ENCODE measurements at places on chromosomes 6 and 20.

GRCh38 chr20:10253780-10254179 is 35.1 kb downstream of the SNAP25 start:
- DNase-seq, result no peak

DNA sequence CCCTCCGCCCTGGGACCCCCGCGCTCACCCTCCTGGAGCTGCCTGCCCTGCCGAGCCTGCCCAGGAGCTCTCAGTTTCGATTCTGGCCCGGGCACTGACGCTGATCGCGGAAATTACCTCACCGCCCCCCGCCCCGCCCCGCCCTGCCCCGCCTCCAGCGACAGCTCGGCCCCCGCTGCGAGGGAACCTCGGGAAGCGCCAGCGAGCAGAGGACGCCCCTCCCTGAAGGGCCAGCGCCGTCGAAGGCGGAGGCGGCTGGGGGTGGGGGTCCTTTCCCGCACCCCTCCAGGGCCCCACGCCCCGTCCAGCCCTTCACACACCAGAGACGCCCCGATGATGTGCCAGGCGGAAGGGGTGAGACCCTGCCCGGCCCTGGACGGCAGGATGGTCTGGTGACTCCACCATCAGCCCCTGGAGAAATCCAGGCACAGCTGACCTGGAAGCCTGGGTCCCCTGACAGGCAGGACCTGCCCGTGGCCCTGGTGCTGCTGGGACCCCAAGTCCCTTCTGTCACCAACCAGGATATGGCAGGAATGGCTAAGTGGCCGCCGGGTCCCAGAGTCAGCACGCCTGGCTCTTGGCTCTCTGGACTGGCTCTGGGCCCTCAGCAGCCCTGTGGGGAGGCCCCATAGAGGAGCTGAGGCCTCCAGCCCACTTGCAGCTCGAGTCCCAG is at the start of gene HELZ2:
Gene HELZ2 (minus strand): TSS at position 84 of the 673 bp plus-strand sequence. CDS start 1,854 bp downstream, outside the sequence.
- DNase-seq, result peak; percentile 50

DNA sequence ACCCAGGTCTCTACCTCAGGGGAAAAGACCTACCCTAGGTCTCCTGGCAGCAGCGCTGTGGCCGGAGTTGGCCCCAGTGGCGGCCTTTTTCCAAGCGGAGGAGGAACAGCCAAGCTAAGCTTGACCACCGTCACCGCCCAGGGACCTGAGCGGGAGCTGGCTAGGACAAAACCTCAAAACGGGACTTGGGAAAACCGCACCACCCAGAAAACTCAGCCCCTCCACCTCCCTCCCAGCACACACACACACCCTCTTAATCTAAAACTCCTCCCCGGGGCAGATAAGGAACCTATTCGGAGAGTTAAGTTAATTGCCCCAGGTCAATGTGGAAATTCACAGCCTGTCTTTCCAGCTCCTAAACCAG is 2.7 kb upstream of the TRERF1 start:
- no peak for DNase-seq

DNA sequence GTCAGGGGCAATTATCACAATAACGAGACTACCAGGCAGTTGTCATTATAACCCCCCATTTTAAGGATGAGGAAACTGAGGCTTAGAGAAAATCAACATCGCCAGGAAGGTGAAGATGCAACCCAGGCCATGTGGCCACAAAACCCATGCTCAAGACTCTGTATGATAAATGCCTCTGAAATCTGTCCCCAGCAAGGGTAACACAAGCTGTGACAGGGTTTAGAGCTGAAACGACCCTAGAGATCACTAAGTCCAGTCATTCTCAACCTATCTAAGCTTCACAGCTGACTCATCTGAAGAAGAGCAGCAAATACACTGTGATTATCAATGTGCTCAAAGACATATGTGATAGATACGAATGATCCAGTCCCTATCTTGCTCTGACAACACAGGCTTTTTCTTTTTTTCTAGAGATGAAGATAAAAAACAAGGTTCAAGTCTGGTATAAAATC is 47.0 kb downstream of the ARHGAP18 start:
- no peak for DNase-seq

GRCh38 chr6:158357570-158358216 is 45.4 kb downstream of the TULP4 start:
- no peak for DNase-seq

DNA sequence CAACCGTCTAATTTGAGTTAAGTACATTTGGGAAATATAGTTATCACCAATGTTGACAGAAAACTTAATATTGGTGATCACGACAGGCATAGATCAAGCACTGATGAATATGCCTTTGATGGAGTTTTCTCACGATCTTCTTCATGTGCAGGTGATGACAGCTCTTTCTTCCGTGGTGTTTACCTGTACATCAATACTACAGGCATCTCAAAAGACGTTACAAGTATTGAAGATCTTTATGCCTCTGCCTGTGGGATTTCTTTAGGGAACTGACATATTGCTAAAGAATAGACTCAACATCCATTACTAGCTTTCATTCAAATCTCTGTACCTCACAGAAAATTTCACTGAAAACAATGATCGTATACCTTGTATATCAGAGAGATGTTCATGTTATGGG is 178.7 kb downstream of the PACRG start:
- DNase-seq, result no peak

- no peak for DNase-seq
Observed at GRCh38 chr20:17771206-17772004, 71.6 kb downstream of the BANF2 start.

- DNase-seq, result peak; percentile 85
Observed at GRCh38 chr20:49562311-49563014, 5.5 kb downstream of the PTGIS start.

GRCh38 chr6:162922563-162923166 is 194.9 kb downstream of the PACRG start:
- DNase-seq, result no peak

GRCh38 chr6:153210083-153210482 is 79.0 kb upstream of the RGS17 start:
- DNase-seq, result no peak

DNA sequence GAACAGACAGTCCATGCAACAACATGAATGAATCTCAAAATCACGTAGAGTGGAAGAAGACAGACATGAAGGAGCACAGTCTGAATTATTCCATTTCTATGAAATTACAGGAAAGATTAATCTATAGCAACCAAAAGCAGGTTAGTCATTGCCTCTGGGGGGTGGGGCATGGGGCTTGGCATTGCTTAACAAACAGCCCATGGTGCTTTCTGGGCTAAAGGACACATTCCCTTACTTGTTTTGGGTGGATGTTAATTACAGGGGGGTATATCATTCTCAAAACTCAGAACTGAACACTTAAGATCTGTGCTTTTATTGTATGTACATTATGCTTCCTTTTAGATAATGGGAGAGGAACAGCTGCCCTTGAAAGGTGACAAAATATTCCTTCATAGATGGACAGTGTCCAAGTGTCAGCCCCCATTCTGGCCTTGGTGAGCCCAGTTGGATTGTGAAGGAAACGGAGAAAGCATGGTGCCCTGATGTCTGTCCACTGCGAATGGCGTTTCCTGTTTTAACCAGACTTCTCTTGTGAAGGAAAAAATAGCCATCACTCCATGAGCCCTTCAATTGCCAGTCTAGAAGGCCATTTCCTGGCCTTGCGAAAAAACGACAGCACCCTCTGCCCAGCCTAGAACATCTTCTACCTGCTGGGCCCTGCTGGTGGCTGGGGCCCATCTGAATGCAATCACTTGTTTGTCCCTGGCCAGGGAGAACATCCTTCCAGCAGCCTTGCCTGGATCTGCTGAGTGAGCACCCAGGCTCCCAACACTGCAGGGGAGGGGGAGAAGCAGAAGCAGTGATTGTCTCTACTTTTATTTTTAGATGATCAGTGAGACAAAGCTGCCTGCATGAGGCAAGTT is 179.7 kb downstream of the BCAS1 start:
- DNase-seq, result no peak

- DNase-seq, result no peak
Observed at GRCh38 chr6:159169557-159170332, 545 bp downstream of the FNDC1 start.

GRCh38 chr6:48733581-48733980 is 622.6 kb upstream of the PTCHD4 start:
- no peak for DNase-seq

GRCh38 chr20:17026346-17026745 is 200.5 kb upstream of the PCSK2 start:
- no peak for DNase-seq

DNA sequence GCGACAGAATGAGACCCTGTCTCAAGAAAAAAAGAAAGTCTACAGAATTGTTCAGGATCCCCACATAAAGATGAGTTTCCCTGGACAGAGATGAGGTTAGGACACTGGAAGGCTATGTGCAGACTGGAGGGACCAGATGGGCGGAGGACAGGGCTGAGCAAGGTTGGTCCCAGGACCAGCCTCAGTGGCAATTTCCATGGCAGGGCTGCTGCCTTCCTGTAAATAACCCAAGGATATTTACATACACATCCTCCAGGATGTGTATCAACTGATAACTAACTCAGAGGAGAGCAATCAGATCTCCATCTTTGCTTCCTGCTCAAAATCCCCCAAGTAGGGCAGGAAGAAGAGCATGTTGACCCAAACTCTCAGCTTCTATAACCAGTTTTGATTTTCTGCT is 58.8 kb downstream of the RSPH3 start:
- no peak for DNase-seq

DNA sequence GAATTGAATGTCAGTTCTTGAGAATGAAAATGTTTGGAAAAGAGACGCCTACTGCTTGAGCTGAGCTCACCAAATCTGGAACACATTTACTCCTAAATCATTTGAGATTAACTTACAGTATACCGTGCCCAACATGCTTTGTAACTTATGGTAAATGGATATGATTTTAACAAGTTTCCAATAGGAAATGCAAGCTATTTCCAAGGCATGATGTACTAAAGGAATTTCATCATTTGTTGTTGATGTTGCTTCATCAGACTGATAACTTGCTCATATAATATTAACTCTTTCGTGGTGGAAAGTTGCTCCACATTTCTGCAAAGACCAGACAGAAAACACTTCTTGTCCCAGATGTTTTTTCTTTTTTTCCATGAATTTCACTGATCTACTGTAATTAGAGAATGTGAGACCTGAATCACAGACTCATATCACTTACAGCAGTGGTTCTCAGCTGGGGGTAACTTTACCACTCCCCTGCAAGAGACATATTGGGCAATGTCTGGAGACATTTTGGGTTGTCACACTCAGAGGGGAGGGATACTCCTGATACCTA is 116.6 kb upstream of the TRAF3IP2 start:
- DNase-seq, result peak; percentile 15

GRCh38 chr6:75353644-75354043 is 69.1 kb upstream of the TMEM30A start:
- DNase-seq, result no peak

DNA sequence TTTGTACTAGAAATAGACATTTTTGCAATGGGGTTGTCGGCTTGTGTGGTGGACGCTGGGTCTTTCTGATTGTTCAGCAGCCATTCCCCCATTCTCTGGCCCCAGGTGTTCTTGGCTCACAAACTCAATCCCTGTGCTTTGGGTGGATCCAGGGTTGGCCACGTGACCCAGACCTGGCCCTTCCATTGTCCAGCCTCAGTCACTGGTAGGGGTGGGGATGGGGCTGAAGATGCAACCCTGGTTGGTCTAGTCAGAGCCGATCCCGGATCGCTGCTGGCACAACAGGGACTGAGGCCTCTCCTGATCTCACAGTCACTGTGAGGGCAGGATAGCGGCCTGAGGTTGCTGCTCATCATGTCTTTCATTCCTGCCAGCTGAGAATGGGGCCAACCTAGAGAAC is 365.3 kb upstream of the SULF2 start:
- DNase-seq, result no peak

DNA sequence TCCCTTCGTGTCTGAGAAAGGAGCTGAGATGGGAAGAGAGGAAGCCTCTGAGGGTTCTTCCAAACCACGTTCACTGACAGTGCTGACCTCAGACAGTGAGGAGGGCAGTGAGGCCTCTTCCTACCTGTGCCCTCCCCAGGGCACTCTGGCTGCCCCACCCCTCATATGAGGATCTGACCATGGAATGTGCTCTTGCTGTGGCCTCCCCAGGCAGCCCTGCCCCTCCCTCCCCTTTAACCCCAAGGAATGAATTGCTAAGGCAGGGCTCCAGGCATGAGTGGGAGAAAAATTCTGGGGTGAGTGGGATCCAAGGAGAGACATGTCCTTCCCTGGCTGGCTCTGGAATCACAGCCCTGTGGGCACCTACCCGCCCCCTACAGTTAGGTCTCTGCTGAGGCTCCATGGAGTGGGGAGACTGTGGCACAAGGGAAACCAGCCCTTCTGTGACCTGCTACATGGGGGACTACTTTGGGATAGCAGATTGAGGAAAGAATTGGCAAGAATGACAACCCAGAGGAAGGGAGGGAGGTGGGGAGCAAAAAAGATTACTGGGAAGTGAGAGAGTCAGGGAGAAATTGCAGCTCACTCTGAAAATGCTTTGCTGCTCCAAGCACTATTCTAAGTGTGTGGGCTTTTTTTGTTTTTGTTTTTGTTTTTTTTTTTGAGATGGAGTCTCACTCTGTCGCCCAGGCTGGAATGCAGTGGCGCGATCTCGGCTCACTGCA is 29.4 kb downstream of the TNXB start:
- DNase-seq, result no peak

DNA sequence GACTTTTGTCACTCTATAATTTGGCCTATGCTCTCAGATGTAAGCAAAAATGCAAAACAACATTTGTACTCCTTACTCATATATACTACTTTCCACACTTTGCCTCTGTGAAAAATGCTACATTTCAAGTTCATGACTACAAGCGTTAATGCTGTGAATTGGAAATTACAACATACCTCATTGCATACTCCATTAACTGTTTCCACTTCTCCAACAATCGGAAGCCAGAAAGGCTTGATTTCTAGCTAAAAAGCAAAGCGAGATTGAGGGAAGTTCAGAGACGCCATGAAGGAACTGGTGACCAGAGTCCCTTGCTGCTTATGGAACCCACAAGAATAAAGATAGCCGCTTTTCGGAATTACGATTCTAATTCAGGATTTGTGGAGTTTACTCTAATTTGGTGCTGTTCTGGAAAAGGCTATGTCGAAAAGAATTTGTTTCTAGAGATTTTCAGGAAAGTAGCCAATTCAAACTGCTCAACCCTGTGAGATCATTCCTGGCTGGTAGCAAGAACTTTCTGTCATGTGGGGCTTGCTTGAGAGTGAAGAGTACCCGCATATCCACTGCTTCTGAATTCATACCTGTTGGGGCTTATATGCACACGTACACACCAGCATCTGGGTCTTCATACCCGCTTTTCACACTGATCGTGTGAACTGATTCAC is 98.0 kb upstream of the CITED2 start:
- DNase-seq, result no peak

GRCh38 chr20:15154070-15154469 is 816.7 kb upstream of the FLRT3 start:
- DNase-seq, result no peak

- DNase-seq, result peak; percentile 7
Observed at GRCh38 chr6:13794184-13794583, 20.2 kb downstream of the MCUR1 start.

- DNase-seq, result no peak
Observed at GRCh38 chr20:46420878-46421277, 14.5 kb upstream of the ELMO2 start.

DNA sequence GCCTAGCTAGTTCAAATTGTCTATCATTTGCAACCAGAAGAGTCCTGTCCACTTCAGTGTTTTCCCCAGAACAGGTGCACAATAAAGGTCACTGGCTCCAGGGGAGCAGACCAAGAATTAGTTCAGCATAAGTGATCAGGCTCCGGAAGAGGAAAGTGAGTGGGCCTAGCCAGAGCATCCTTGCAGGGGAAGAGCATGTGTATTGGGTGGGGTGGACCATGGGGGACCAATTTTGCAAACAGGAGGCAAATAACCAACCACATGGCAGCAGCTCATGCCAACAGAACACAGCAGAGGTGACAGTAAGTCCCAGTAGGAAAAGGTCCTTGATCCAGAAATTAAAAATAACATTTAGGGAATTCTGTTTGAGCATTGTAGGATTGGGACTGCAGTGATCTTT is 43.2 kb upstream of the CNR1 start:
- no peak for DNase-seq

- DNase-seq, result no peak
Observed at GRCh38 chr6:108518714-108519576, 41.8 kb upstream of the FOXO3 start.

Measured in amniotic stem cell (primary cell).